ENCODE measurements at places on chromosomes 11 and 22.

- DNase-seq, result no peak
Observed at GRCh38 chr11:13109616-13110015, 100.5 kb downstream of the RASSF10 start.

GRCh38 chr11:86863476-86863875 is 63.1 kb downstream of the PRSS23 start:
- DNase-seq, result no peak

GRCh38 chr11:1139441-1140083 is 18.2 kb upstream of the MUC5AC start:
- DNase-seq, result no peak

DNA sequence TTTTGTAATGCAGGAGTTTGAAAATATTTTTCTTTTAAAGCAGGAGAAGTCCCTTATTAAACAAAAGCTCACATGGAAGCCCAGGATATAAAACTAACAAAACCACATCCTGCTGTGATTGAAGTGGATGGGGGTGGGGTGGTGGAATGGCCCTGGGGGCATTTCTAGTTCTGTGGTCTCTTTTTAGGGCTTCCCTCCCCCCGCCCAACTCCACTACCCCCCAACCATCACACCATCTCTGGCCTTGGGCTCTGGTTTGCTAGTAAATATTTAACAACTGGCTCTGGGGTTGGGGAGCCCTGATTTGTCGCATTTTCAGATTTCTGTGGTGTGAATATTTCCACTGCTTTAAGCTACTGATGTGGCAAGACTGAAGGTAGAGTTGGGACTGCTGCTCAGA is 279.6 kb upstream of the PLET1 start:
- DNase-seq, result no peak

- no peak for DNase-seq
Observed at GRCh38 chr11:116976941-116977570, 121.2 kb downstream of the SIK3 start.

- DNase-seq, result no peak
Observed at GRCh38 chr22:31089160-31090100, 8.3 kb downstream of the SMTN start.

GRCh38 chr11:15091175-15091574 is 17.8 kb downstream of the CALCB start:
- no peak for DNase-seq

DNA sequence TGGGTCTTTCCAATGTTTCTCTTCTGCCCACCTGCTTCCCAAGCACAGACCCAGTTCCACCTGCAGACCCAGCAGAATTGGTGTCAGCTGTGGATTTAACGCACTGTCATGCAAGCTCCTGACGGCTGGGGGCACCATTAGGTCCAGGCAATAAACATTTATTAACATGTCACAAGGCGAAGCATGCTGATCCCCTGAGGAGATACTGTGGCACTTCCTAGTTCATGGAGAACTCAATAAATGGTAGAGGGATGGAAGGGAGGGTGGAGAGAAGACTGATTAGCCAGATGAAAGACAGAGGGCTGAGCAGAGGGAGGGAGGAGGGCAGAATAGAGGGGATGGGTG is 68.3 kb upstream of the TSPAN18 start:
- no peak for DNase-seq

DNA sequence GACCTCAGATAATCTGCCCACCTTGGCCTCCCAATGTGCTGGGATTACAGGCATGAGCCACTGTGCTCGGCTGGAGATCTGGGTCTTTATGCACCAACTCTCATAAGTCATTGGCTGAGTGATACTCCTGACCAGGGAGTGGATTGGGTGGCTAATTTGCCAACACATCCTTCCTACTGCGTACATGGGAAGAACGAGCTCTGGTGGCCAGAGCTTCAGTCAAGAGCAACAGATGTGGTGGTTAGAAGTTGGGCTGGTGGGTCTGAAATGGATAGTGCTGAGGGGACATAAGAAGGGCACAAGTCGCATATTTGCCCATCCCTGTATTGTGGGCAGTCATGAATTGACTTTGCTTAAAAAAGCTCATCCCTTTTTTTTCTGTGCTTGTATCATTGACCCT is 74.1 kb upstream of the AMPD3 start:
- DNase-seq, result no peak

DNA sequence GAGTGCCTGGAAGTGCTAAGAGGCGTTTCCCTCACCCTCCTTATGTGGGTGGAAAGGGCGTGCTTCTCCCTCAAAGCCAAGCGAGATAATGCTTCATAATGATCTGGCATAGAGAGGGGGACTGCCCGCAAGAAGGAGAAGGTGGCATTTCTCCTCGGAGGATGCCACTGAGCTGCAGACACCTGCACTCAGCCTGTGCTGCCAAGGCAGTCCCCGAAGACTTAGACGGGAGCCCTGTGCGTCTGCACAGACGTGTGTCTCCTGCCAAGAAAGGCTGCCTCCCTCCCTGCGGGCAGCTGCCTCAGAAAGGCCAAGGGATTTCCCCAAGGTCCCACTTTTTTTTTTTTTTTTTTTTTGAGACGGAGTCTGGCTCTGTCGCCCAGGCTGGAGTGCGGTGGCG is 48.1 kb upstream of the SPATA19 start:
- DNase-seq, result no peak

- DNase-seq, result peak; percentile 80
Observed at GRCh38 chr11:70420008-70420464, 21.7 kb downstream of the CTTN start.

DNA sequence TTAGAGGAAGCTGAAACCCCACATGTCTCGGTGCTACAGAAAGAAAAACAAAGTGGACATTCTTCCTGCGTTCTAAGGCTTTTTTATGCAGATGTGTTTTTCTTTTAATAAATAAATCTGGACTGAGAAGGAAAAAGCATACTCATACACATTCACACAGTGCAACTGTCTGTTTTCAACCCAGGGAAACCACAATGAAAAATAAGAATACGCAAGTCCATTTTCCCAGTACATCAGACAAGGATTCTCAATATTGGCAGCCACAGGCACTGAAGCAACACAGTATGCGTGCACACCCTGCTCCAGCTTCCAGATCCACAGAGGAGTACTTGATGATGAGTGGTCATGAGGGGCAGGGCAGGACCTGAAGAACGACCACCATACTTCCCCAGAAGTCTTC is 86.9 kb downstream of the ETS1 start:
- no peak for DNase-seq

GRCh38 chr22:47918276-47918921 is 1155.9 kb downstream of the TBC1D22A start:
- no peak for DNase-seq

DNA sequence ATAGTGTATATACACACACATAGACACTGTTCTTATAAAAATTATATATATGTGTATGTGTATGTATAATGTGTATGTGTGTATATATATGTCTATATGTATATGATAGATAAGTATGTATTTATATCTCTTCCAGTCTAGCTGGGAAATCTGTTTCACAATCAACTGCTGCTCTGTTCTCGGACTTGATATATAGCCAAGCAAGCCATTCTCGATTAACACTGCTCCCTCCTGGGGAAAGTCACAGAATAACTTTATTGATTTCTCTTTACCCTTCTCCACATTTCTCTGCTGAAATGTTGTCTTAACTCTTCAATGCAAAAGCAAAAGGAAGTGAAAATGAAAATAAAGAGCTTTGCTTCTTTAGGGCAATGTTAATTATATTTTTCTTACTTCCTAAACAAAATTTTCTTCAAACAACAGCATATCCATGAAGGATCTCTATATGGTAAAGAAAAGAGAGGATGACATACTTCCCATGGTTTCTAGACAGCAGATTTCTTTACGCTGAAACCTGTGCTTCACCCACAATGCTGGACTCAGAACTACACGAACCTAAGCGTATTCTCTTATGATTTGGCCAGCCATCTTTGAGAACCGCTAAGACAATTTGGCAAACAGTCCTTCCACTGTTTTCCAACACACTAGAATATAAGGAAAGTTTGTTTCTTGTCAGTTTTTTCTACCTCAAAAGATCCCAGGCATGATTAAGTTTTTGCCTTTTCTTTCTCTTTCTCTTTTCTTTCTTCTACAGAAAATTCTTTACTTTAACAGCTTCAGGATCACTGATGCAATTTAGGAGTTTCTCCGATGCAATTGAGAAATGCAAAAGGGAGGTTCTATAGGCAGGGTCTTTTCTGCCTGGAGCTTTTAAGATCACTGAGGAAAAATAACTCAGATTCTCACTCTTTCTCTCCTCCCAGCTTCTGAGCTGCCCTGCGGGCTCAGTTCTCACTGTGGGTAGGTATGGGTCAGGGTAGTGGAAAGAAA is 1.9 kb downstream of the BLID start:
- DNase-seq, result no peak

- no peak for DNase-seq
Observed at GRCh38 chr22:35627267-35628041, 10.3 kb upstream of the MB start.

GRCh38 chr11:76861490-76861953 is 804 bp downstream of the ACER3 start:
- DNase-seq, result no peak

DNA sequence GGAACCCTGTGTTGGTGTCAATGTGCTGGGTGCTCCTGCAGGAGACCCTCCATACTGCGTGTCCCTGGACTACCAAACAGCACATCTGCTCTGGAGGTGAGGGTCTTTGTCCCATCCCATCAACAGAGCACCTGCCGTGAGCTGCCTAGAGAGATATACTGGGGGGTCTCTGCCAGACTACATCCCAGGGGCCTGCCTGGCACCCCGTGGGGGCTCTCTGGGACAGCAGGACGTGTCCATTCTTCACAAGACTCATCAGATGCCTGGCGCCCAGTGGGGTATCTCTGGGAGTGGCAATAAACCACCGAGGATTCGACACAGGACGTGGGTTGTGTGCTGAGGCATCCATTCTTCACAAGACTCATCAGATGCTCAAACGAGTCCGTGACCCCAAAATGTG is 42.7 kb downstream of the SHANK2 start:
- no peak for DNase-seq

DNA sequence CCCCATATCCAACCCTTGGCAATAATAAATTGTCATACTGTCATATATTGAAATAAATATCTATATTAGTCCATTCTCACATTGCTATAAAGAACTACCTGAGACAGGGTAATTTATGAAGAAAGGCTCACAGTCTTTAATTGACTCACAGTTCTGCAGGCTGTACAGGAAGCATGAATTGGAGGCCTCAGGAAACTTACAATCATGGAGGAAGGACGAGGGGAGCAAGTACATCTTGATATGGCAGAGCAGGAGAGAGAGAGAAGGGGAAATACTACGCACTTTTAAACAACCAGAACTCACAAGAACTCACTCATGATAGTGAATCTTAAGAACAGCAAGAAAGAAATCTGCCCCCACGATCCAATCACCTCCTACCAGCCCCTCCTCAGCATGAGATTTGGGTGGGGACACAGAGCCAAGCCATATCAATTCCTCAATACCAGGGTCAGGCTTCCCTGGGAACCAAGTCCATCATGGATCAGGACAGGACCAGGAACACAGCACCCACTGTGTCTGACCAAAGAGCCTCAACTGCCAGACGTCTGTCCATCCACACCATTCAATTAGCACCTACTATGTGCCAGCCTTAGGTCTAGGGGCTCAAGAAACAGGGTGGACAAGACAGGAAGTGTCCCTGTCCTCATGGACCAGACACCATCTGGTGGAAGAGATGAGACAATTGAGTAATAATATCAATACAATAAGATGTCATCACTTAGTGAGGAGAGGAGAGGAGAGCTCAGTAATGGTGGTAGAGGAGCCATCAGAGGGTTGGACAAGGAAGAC is 56.9 kb upstream of the TOP3B start:
- no peak for DNase-seq

GRCh38 chr11:14322510-14322909 is 36.5 kb downstream of the RRAS2 start:
- DNase-seq, result no peak

DNA sequence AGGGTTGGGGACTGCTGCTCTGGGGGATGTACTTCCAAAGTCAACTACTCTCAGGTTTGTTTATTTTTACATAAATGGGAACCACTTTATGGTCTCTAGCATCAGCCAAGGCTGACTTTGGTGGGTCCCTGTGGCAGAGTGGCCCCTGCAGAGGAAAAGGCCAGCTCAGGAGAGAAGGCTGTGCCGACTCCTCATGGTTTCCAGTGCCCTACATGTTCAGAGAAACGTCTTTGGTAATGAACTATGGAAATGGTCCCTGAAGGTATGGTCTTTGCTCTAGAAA is 3.0 kb upstream of the ZDHHC8 start:
- DNase-seq, result no peak

DNA sequence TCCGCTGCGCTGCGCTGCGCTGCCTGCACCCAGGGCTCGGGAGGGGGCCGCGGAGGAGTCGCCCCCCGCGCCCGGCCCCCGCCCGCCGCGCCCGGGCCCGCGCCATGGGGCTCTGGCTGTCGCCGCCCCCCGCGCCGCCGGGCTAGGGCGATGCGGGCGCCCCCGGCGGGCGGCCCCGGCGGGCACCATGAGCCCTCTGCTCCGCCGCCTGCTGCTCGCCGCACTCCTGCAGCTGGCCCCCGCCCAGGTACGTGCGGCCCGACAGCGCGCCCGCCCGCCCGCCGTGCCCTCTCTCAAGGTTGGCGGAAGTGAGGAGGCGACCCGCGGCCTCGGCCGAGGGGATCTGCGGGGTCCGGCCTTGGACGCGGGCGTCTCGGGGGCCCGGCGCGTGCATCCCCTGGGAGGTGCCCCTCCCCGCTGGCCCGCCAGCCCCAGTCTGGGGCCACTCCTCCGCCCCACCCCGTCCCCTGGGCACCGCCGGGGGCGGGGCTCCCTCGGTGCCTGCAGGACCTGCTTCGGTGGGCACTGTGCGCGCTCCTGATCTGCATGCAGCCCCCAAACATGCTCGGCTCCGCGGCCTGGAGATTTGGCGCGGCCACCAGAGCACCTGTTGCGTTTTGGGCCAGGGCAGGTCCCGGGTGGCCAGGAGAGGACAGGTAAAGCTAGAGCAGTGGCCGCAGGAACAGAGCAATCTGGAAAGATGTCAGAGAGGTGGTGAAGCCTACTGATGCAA is 429 bp downstream of the VEGFB start:
- no peak for DNase-seq

GRCh38 chr22:22154040-22154439 is 90.5 kb upstream of the VPREB1 start:
- DNase-seq, result no peak

DNA sequence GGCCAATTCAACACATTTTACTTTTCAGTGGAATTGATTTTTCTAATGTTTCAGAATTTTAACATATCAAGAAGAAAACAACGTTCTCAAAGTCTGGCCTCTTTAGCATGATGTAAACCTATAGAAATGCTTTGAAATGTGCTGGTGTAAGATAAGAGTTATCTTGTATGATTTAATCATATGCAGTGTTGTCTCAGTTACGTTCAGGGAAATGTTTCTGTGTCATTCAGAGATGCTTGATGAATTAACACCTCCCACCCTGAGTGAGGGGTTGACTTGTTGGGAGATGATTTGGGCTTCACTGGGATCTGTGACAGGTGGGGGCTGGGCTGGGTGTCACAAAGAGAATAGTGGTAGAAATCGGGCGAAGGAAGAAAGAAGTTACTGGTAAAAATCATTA is 15.7 kb upstream of the MYO18B start:
- DNase-seq, result no peak
